ENCODE measurements at places on chromosomes 3 and 15.
A peak's percentile ranks its signal among the peaks of the same experiment; 100 is the strongest.

- DNase-seq = no peak
Observed at GRCh38 chr3:20246662-20247061, 60.7 kb upstream of the SGO1 start.

GRCh38 chr15:31020542-31020941, 29.1 kb upstream of the MTMR10 start:
- no peak for DNase-seq

GRCh38 chr3:111351334-111351733, 190.7 kb upstream of the CD96 start:
- no peak for DNase-seq

DNA sequence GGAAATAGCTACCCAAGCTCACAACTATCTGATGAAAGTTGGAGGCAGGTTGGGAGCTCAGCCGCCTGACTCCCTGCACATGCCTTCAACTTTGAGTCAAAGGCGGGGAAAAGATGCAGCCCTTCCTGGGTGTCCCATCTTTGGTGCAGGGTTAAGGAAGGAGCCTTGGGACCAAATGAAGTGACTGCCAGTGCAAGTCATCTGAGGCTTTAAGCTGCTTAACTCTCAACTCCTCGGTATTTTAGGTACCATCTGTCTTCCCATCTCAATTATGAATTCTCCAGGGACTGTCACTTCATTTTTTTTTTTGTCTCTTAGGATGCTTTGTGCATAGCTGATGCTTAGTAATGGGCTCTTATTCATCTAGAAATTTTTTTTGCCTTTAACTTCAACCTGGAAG, 408.8 kb upstream of the C2CD4B start:
- DNase-seq = no peak

DNA sequence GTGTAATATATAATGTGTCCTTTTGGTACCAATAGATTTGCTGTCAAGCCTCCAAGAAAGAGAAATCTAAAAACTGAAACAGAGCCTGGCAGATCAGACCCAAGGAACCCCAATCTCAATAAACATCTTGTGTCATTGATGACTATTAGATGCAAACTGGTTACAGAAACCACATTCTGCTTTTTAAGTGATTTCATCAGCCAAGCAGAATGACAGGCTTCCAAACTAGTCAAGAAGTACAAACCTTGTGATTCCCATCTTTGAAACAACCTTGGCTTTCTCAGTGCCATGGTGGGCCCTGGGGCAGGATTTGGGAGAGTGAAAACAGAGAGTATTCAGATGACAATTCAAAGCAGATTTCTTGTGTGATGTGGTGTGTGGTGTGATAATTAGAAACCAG, 45.6 kb upstream of the STRIT1 start:
- no peak for DNase-seq

DNA sequence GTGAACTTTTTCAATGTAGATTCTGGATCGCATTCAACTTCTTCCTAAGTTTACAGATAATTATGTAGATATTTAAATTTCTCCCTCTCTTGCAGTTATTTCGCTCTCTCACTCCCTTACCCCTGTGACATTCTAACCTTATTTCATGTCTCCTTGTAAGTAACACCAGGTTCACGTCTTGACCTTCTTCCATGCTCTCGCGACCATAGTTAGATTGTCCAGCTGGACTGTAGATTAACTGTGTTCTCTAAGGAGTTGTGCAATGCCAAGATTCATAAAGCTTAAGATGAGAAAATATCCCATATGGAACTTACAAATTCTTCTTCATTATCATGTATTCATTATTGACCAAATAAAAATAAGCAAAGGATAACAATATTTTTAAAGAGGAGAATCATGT, 430.5 kb downstream of the GABRG3 start:
- DNase-seq = no peak

GRCh38 chr15:91867581-91868026, 14.1 kb downstream of the SLCO3A1 start:
- no peak for DNase-seq

- no peak for DNase-seq
Observed at GRCh38 chr3:23726811-23727548, 78.8 kb upstream of the UBE2E1 start.

DNA sequence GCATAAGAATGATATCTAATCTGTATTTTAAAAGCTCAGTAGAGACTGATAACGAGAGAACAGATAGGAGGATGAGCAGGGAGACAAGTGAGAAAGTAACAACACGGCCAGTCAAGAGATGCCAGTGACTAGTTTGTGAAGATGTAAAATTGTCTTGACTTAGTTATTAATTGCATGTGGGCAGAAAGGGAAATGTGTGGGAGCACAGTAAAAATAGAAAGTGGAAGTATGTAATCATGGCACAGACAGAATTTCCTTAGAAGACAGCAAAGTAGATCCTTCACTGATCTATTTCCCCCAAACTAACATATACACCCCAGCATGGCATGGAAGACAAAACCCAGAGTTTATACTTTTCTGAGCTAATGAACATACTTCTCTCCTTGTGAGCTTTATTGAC, 344.5 kb downstream of the FGF12 start:
- DNase-seq = no peak

DNA sequence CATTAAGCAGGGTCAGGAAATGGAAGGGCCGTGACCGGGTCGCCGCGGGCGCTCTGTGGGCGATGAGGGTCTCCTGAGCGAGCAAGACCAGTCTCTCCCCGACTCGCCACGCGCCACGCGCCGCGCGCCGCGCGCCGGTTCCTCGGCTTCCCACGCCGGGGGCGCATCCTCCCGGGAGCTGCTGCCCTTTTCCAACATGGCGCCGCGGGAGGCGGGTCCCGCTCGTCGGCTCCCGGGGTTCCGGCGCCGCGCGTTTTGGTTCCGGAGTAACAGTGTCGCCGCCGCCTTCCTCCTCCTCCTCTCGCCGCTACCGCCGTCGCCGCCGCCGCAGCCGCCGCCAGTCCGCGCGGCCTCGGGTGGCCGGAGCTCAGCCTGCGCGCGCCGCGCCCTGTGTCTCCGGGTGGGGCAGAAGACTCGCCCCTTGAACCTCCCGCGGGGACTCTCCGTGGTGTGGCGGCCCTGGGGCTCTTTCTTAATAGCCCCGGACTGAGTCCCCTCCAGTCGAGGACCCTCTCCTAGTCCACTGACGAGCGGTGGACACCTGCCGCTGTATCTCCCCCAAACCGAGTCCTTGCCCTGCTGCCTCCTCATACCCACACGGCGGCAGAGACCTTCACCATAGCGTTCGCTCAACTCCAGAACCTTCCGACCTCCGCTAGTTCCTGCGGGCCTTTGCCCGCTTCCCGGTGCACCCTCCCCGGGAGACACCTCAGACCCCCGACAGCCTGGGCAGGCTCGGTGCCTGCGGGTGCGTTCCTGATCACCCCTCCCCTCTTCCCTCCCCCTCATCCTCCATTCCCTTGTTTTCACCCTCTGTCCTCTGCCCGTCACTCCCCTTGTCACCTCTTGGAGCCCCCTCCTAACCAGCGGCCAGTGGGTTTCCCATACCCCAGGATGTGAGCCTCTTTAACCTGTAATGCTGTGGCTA, at the start of gene MAP2K5:
Gene MAP2K5, plus strand, starts transcription at position 284 of the 928 bp plus-strand sequence. Its CDS starts 633 bp downstream, at position 917.
- DNase-seq = peak; percentile 79

DNA sequence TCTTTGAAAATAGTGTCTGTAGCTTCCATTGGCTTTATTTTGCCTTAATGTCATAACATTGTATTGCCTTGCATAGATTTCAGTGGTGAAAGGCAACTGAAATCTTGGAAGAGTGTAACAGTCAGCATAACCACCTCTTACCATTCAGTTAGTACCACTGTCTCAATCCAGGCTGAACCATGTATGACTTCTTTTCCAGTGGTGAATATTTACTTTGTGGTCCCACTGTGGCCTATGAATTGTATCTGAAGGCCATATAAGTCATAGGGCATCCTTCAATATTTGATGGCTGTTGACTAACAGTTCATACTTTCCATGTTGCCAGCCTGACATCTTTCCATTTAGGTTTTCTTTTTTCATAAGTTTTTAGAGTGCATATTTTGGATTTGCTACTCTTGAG, 38.4 kb downstream of the MED12L start:
- no peak for DNase-seq

DNA sequence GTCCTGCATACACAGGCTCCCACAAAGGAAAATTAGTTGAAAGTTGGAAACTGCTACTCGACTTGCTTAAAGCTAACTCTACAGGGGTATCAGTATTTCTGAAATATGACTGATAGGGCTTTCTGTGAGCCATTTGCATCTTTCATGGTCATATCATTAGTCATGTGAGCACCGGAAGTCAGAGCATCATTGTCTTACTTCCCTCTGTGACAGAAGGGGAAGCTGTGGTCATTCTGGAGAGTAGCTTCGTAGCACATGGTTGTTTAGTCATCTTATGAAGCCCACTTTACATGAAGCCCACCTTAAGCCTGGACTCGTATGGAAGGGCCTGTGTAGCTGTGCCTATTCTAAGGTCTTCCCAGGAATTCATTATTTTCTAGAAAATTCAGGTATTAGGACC, 69.0 kb downstream of the COL6A5 start:
- no peak for DNase-seq

- DNase-seq = peak; percentile 43
Observed at GRCh38 chr15:74955796-74956647, 550 bp downstream of the RPP25 start.

DNA sequence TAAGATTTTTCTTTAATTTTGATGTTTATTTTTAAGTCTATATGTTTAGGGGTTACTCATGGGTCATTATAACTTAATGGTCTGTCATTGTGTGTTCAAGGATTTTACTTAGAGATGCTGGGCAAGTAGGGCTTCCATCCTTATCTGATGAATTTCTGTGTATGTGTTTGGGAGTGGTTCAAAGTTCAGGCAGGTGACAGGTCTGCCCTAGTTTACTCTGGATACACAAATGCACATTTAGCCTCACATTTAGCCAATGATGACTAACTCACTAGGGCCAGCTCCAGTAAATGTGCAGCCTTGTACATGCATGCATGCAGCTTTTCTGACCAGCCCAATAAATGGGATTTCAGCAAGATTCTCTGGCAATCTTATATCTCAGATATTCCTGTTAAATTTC, 554.1 kb downstream of the SI start:
- DNase-seq = no peak

GRCh38 chr3:23720059-23720458, 85.7 kb upstream of the UBE2E1 start:
- DNase-seq = no peak

GRCh38 chr3:6425289-6425820, 435.6 kb upstream of the GRM7 start:
- no peak for DNase-seq

GRCh38 chr3:194395778-194396538, 3.1 kb downstream of the GP5 start:
- peak; percentile 13 for DNase-seq

DNA sequence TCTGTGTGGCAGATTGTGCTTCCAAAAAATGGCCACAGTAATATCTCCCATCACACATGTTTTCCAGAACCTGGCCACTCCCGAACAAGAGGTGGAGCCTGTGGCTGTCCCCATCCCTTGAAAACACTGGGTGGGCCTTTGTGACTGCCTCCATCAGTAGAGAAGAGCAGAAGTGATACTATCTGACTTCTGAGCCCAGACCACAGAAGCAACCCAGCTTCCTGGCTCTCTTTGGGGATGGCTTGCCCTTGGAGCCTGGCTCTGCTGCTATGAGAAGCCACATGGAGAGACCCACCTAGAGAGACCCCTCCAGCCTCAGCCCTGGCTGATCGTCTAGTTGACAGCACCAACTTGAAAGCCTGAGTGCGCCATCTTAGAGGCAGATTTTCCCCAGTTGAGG, 39.8 kb upstream of the CMTM8 start:
- no peak for DNase-seq

DNA sequence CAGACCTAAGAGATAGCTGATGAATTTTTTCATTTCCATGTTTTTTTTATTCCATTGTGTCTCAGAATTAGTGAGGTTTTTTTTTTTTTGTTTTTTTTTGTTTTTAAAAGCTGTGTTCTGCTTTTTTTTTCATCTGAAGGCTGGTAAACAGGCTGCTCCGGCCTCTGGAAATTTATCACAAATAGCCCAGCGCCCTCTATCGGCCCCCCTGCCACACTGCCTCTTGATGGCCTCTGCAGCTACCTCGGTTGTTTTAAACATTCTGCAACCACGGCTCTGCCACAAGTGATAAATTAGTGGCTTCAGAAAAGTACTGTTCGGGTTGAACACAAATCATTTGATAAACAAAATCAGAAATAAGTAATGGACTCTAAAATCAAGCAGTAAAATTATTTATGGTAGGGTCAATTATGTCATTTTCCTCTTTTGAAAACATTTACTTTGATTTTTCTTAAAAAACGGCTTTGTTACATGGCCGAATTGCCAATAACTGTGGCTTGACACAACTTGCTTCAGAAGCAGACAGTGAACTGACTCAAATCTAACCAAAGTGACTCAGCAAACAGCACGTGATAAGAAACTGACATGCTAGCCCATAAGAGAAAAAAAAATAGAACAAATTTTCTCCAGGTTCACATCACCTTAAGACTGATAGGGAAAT, 87.8 kb downstream of the RSL24D1 start:
- DNase-seq = peak; percentile 10

- no peak for DNase-seq
Observed at GRCh38 chr15:64503640-64504039, 43.3 kb downstream of the ZNF609 start.

- peak; percentile 45 for DNase-seq
Observed at GRCh38 chr3:185983495-185984141, 45.8 kb upstream of the TRA2B start.

GRCh38 chr15:68830141-68830785, 9.6 kb upstream of the ANP32A start:
- no peak for DNase-seq

GRCh38 chr3:36032180-36033047, 347.9 kb upstream of the STAC start:
- DNase-seq = no peak

DNA sequence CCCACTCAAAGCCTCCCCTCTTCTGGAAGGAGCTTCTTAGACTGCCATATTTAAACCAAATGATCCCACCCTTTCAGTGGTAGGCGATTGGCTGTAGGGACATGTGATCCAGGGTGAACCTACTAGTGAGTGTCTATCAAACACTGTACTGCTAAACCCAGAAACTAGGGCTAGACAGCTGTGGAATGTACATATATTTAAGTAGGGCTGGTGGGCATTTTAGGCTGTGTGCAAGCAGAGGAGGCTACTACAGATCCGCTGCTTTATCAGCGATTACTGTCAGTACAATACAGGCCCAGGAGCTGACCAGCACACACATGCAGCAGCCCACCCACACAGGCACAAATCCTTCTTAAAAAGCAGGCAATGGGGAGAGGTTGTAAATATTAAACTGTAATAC, 15.4 kb upstream of the LARP6 start:
- no peak for DNase-seq

GRCh38 chr3:97863031-97863430, 41.2 kb downstream of the CRYBG3 start:
- DNase-seq = no peak

DNA sequence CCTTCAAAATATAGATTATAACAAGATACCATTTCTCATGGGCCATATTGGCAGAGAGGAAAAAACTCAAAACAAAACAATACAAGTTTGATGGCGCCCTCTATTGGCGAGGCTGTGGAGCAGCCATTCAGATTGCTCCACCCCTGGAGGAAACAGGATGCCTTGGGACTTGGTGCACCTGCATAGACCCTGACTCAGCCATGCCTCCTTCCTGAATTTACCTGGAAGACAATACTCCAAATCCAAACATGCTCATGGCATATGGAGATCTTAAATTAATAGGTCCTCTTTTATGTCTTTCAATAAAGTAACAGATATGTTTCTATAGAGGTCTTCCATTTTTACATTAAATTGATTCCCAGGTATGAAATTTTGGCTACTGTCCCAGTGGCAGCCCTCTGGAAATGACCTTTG, 90.0 kb downstream of the APBA2 start:
- peak; percentile 60 for DNase-seq

GRCh38 chr3:347581-347980, 151.0 kb downstream of the CHL1 start:
- DNase-seq = no peak

- DNase-seq = no peak
Observed at GRCh38 chr3:77718311-77718710, 678.4 kb downstream of the ROBO2 start.
